Left ventricle myocardium inferior (tissue), 1 donor: ENCODE measurements at places on chromosomes 11 and 22. TPM values are rescaled to one million over a fixed set of nuclear protein-coding genes. Genes with fewer than 3 reads are reported as not detected.
A peak's percentile ranks its signal among the peaks of the same experiment; 100 is the strongest.

DNA sequence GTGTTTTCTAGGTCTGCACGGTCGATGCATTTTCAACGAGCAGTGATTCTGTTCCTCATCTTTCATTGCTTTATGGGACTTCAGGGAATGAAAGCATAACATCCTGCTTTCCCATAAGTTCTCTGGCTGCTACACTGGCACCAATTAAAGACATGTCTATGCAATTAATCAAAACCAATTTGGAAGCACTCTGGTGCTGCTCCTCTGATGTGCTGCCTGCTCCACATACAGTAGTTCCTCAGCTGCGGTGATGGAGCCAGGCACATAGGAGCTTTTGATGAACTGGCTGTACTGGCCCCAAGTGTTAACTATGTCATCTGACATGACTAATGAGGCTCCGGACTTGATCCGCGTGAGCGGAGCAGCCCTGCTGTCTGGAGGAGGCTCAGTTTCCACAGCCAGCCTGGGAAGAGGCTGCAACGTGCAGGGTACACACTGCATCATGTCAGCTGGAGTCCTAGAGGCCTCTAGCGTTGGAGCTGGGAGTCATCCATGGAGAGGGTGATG, 29.8 kb downstream of the GVQW3 start:
- no peak for DNase-seq
- no peaks in the 10 kb centered on the region for H3K4me1 ChIP-seq
- H3K27ac ChIP-seq = no peak overlapping the region
- H3K4me3 ChIP-seq = no peak overlapping the region
- no peaks in the 10 kb centered on the region for H3K36me3 ChIP-seq
- no peaks in the 10 kb centered on the region for H3K27me3 ChIP-seq

DNA sequence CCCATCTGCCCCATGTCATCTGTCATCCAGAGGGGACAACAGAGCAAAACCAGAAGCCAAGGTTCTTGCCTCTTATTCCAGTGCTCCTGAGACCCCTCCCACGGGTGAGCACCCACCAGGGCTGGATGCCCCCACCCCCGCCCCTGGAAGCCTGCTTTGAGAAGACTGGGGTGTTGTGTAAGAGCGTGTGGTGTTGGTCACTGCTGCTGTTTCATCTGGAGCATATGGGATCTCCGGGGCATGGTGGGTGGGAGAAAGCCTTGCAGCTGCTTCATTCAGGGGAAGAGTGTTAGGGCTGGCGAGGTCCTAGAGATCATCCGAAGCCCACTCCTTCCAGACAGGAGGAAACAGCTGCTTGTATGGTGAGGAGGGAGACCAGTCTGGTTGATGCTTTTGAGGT, 54.1 kb downstream of the CHRDL2 start:
- H3K4me1 ChIP-seq = peaks cover 37% of the 10 kb centered on the region
- no peak overlapping the region for H3K4me3 ChIP-seq
- no peak for DNase-seq
- H3K36me3 ChIP-seq = no peaks in the 10 kb centered on the region
- H3K27me3 ChIP-seq = no peaks in the 10 kb centered on the region

Gene OR51E2
- not detected for total RNA-seq

GRCh38 chr11:46543564-46543963, 50.3 kb downstream of the AMBRA1 start:
- DNase-seq = no peak
- H3K4me3 ChIP-seq = no peak overlapping the region
- peaks cover 35% of the 10 kb centered on the region for H3K4me1 ChIP-seq
- peaks cover 70% of the 10 kb centered on the region for H3K36me3 ChIP-seq
- H3K27me3 ChIP-seq = no peaks in the 10 kb centered on the region

Gene EHF
- total RNA-seq = 1.6 TPM

Gene FBLN1
- 82.8 TPM for total RNA-seq

Gene POU2AF3
- 0.38 TPM for total RNA-seq

GRCh38 chr11:120511820-120512738, 531 bp downstream of the GRIK4 start:
- H3K4me1 ChIP-seq = peaks cover 7% of the 10 kb centered on the region
- peaks cover 85% of the 10 kb centered on the region for H3K27me3 ChIP-seq
- no peaks in the 10 kb centered on the region for H3K36me3 ChIP-seq

DNA sequence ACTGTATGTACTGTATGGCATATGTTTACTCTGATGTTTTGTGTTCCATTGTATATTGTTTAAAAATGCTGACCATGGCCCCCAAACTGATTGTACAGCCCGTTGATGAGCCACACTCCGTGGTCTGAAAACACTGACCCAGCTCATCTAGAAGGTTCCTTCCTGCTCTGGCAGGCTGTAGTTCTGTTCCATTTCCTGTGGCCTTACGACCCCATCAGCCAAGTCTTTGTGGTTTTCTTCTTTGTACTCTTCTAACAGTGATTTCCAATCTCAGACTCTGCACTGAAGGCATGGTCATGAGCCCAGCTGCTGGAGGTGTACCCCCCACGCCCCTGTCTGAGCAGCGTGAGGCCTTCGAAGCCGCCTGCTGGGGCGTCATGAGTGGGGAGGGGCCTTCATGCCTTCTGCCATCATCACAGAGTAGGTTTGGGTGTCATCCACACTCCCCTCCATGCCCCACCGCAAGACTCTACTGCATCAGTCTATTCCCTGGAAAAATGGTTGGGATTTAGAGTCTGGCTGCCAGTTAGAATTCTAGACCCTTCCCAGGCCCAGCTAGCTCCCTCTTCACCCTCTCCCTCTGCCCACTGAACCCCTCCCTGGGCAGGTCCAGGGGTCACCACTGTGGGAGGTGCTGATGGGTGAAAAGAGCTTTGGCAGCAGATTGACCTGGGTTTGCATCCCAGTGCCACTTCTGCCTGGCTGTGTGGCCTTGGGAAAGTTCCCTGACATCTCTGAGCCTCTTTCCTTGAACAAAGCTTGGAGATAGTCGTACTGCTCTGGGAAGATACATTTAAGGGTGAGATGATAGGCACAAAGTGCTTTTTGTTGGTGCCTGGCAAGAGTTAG, 11.3 kb upstream of the C11orf96 start:
- no peak overlapping the region for H3K27ac ChIP-seq
- no peak for DNase-seq
- H3K36me3 ChIP-seq = no peaks in the 10 kb centered on the region
- no peak overlapping the region for H3K4me3 ChIP-seq
- H3K4me1 ChIP-seq = peaks cover 10% of the 10 kb centered on the region

Gene C11orf42
- total RNA-seq = not detected

DNA sequence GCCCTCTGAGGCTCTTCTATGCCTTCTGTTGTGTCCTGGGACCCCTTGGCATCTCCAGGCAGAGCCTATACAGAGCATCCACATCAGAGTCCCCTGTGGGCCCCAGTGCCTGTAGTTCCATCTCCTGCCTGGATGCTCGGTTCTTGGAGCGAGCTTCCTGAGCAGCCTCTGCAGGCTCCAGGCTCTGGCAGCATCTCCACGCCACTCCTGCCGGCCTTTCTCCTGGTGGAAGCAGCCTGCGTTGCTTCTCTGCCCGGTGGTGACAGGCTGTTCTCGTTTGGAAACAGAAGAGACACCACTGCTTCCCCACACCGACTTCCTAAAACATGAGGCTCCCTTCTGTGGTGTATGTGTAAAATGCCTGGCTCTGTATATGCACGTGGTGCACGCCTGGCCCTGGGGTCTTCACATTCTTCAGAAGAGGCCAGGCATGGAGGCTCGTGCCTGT, 52.8 kb downstream of the BCR start:
- peak; percentile 74 for DNase-seq
- H3K4me3 ChIP-seq = no peak overlapping the region
- H3K4me1 ChIP-seq = peaks cover 73% of the 10 kb centered on the region
- peak overlapping the region; percentile 55 for H3K27ac ChIP-seq
